Pancreas (tissue), 10 donors: ENCODE measurements at places on chromosomes 2 and 18.

DNA sequence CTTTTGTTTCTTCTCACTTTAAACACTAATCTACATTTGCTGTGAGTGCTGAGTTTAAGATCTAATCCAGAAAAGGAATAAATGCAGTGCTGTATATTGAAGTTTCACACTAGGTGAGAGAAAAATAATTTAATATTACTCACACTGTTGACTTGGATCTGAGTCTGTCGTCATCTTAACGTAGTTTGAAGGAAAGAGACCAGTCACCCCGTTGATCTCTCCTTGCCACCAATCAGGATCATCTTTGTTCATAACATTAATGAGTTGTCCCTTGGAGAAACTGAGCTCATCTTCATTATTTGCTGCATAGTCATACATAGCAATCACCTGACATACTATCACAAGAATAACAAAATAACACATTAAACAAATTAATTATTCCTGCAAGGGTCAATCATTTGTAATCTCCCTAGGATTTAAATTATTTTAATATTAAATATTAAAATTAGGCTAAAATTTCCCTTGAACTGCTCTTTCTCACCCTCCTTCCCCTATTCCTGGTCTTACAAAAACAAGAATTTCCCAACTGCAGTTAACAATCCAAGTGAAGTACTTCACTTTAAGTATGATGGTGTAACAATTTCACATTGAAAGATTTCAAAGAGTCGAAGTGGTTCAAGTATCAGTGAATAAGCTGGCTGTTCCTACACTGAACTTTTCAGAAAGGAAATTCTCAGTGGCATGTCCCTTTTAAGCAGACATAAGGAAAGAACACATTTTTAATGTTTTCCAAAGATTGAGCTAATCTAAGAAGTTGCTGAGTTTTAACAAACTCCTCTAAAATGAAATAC, 71.3 kb downstream of the FAM228A start:
- DNase-seq = no peak

- no peak for DNase-seq
These were observed 11.7 kb upstream of the ACYP2 start for GRCh38 chr2:54103454-54104314.

DNA sequence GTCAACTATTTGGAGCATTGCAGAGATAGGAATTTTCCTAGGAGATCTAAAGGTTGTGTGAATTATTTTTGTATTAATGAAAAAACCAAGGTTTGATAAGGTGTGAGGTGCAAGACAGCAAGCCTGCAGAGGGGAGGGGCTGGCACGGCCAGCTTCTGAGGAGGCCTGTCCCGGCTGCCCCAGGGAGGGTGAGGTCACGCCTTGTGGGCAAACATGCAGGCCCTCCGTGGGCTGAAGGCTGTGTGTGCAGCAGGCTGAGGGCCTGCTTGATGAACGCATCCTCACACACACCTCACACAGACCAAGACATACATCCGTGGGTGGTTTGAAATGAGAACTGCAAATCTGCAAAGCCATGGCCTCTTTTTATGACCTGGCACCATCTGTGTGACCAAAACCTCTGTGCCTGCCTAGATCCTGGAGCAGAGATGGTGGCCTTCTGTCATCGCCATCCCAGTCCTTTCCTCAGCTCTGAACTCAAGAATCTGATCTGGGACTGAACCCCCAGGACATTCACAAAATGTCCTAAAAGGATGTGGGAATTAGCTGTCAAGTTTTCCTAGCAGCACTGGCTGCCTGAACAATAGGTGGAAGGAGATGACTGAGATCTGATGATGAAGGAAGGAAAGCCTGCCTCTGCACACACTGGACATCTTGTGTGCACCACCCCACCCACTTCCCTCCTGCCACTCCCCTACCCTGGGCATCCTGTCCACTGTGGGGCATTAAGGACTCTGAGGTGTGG, 102.4 kb upstream of the MGAT4A start:
- no peak for DNase-seq

GRCh38 chr2:150023044-150023443, 435.5 kb upstream of the MMADHC start:
- DNase-seq = no peak

DNA sequence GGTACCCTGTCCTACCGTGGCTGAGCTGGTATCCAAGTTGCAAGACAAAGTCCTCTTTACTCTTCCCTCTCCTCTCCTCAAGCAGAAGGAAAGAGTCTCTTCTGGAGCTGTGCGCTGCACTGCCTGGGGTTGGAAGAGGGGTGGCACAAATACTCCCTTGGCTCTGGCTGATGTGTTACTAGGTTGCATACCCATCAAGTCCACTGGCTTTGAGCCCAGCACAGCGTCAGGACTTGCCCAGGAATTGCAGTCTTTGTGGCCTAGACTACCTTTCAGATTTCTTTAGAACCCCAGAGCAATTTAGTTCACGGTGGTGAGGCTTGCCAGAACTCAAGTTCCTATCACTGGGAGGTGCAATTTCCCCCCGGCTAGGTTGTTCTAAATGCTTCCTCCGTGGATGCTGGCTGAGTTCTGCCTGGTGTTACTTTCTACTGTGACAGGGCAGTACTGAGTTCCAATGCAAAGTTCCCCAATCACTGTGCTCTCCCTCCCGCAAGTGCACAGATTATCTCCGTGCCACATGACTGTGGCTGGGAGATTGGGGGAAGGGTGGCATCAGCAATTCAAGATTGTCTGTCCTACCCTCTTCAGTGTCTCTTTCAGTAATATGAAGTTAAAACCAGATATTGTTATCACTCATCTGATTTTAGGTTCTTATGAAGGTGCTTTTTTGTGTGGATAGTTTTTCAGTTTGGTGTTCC, 13.4 kb downstream of the MYO3B start:
- DNase-seq = no peak
